ENCODE measurements at places on chromosomes 6 and 20. TPM values are rescaled to one million over a fixed set of nuclear protein-coding genes. Genes with fewer than 3 reads are reported as not detected.
A peak's percentile ranks its signal among the peaks of the same experiment; 100 is the strongest.

TULP1 gene
- not detected for total RNA-seq

TINAG gene
- 114 TPM for total RNA-seq

PGBD1 gene
- not detected for total RNA-seq

PRSS35 gene
- 0.34 TPM for total RNA-seq

DNA sequence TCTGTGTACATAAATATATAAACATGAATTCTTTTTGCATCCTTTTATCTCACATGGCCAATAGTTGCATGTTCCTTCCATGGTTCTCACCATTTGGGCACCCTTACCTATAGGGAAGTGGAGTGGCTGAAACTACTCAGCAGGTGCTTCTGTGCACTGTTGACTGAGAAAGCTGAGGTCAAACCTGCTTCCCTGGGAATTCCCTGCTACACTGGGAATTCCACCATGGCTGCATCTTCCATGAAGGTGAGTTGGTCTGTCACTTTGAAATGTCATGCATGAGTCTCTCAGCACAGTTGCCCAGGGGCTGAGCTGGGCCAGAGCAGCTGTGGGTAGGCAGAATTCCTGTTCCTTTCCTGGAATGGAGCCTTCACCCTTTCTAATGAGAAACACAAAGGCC is 193.8 kb upstream of the PRSS16 start:
- peak; percentile 58 for DNase-seq

DNA sequence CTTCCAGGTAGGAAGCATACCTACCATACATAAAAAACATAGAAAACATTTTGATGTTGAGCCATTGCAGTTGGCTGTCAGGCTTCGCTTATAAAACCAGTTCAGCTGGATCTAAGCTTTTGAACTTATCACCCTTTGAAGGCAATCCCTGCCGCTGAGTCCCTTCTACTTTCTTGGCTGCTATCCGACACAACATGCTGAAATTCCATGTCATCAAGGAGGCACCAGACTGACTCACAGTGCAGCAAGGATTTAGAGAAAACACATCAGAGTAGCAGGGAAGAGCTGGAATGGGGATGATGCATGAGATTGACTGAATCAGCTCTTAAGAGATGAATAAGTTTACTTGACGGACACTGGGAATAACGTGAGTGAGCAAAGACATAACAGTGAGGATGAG is 135.0 kb upstream of the MAN1A1 start:
- no peak for DNase-seq

DNA sequence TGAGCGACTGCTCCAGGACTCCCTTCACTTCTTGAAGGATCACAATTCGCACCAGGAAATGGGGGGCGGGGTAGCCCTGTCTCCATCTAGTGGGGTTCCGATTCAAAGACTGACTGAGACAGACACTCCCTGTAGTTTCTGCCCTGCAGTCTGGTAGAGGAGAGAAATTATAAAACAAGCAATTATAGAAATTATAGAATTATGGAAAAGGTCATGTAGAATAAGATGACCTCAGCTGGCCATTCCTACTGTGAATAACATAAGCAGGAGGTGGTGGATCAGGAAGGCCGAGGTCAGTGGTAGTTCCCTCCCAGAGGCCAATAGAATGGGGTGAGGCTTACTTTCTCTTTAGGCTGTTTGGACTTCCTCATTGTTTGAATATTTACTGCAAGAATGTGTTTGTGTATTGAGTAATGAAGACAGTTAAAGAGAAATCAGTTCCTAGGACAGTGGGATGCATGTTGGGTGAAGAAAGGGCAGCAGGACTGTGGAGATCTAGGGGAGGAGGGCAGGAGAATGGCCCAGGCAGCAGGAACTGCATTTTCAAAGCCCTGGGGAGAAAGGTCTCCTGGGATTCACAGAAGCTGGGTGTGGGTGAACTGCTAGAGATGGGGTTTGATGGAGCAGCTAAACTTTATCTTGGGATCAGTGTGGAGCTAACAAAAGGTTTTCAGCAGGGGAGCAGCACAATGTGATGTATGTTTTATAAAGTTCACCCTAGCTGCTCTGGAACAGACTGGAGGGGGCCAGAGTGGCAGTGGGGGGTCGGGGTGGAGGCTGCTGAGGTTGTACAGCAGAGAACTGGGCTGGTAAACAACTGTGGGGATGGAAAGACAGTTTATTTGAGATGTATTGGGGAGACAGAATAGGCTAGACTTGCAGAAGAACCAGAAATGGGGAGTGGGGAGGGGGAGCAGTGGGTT is 2.1 kb downstream of the ZNF341 start:
- peak; percentile 93 for DNase-seq

- DNase-seq = peak; percentile 50
Measured at GRCh38 chr20:48722737-48723191, 105.0 kb downstream of the PREX1 start.
